ENCODE measurements at places on chromosomes 3 and 15. TPM values are rescaled to one million over a fixed set of nuclear protein-coding genes. Genes with fewer than 3 reads are reported as not detected.

DNA sequence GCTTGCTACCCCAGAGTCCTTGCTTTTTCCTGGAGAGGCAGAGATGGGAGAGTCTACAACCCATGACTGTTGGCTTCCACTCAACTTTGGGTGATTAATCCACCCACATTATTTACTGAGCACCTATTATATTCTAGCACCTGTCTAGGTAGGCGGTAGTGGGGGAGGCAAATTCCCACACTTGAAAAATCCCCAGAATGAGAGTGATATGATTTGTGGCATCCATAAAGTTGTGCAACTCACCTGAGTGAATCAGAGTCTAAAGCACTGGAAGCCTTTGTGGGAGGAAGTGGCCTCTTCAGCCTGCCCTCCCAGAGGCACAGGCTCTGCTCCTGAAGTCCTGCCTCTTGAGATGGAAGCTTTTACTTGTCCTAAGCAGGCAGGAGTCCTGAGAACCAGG, 40.4 kb upstream of the CTNNB1 start:
- no peaks in the 10 kb centered on the region for H3K27me3 ChIP-seq
- DNase-seq = no peak
- H3K36me3 ChIP-seq = no peaks in the 10 kb centered on the region
- no peaks in the 10 kb centered on the region for H3K4me1 ChIP-seq

The RASL12 gene
- total RNA-seq = 18.3 TPM

The ZMYND10 gene
- not detected for total RNA-seq

GRCh38 chr15:70125605-70126004, 27.9 kb upstream of the TLE3 start:
- H3K27me3 ChIP-seq = no peaks in the 10 kb centered on the region
- no peak overlapping the region for H3K4me3 ChIP-seq
- H3K27ac ChIP-seq = no peak overlapping the region

GRCh38 chr15:71290881-71291635, 175.8 kb downstream of the THSD4 start:
- H3K36me3 ChIP-seq = no peaks in the 10 kb centered on the region
- no peak overlapping the region for H3K27ac ChIP-seq
- H3K4me3 ChIP-seq = no peak overlapping the region
- H3K27me3 ChIP-seq = no peaks in the 10 kb centered on the region
- DNase-seq = no peak

The CLDN1 gene
- 0.11 TPM for total RNA-seq

- peaks cover 27% of the 10 kb centered on the region for H3K4me1 ChIP-seq
- H3K27ac ChIP-seq = no peak overlapping the region
- H3K27me3 ChIP-seq = no peaks in the 10 kb centered on the region
- DNase-seq = no peak
- no peak overlapping the region for H3K4me3 ChIP-seq
These were observed 51.9 kb downstream of the SERPINI1 start for GRCh38 chr3:167787440-167787839.

The GHSR gene
- not detected for total RNA-seq
